ENCODE measurements at places on chromosomes 2 and 18.
A peak's percentile ranks its signal among the peaks of the same experiment; 100 is the strongest.

GRCh38 chr2:227325839-227326195 lies 766 bp downstream of the MFF start:
- peak; percentile 24 for DNase-seq

- no peak for DNase-seq
These were observed 40.1 kb upstream of the EHBP1 start for GRCh38 chr2:62665446-62665845.

GRCh38 chr2:215949991-215950404 lies 63.4 kb downstream of the MREG start:
- peak; percentile 57 for DNase-seq

- DNase-seq, result no peak
These were observed 4.6 kb downstream of the RPS27A start for GRCh38 chr2:55236992-55237543.

GRCh38 chr2:198471291-198471690 lies 666.9 kb downstream of the PLCL1 start:
- no peak for DNase-seq

DNA sequence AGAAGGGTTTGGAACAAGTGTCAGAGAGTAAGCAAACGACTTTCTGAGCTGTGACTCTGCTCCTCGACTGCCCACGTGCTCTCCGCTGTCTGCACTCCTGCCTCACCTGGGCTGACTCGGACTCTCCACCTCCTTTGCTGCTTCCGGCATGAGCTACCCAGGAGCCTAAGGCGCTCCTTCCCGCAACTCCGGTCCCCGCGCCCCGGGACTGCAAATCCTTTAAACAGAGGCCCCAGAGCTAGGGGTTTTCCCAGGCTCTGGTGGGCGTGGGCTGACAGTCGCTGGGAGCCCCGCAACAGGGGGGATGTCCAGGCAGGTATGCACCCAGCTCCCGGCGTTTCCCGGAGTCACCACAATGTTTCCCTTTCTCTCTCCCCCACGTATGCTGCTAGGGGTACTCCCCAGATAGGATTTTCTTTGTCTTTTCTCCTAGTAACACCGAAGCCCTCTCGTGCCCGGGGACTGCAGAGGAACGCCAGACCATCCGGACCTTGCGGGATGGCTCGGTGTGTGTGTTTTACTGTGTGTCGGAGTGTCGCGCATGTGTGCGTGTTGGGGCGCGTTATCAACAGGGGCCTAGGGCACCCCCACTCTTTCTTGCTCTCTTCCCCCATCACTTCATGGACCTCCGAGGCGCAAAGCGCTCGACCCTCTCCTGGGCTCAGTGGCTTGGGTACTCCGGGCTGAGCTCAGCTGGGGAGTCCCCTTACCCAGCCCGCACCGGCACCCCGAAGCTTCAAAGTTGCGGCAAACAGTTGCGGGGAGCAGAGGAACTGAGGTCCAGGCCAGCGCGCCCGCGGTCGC lies 691 bp upstream of the THSD7B start:
- DNase-seq, result no peak

GRCh38 chr2:234823877-234824376 lies 127.9 kb upstream of the SH3BP4 start:
- no peak for DNase-seq

DNA sequence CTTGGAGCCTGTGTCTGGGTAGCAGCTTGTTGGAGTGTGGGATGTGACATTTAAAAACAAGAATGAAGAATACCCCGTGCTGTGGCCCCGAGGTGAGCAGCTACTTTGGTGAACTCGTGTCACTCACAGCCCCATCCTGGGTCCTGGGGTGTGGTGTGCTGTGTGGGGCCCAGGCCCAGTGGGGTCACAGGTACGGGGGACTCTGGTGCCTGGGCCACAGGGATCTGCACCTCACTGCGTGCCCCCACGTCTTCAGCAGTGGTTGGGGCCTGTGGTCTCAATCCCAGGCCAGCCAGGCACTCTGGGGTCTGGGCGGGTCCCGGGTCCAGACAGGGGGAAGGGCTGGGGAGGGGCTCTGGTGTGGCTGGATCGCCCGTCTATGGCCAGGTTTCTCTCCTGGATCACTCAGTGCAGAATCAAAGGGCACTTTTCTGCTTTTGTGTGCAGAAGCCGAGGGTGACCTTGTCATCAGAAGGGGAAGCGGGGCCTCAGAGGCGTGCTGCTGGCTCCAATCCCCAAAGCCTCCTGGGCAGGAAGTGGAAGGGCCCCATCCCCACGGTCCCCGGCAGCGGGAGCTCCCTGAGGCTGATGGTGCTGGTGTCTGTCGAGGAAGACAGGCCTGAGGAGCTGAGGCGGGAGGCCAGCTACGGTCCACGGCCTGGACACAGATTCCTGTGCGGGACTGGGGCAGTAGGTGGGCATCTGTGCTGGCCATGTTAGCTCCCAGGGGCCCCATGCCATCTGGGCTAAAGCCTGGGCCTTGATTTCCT lies 1.4 kb downstream of the GPR35 start:
- DNase-seq, result peak; percentile 65

DNA sequence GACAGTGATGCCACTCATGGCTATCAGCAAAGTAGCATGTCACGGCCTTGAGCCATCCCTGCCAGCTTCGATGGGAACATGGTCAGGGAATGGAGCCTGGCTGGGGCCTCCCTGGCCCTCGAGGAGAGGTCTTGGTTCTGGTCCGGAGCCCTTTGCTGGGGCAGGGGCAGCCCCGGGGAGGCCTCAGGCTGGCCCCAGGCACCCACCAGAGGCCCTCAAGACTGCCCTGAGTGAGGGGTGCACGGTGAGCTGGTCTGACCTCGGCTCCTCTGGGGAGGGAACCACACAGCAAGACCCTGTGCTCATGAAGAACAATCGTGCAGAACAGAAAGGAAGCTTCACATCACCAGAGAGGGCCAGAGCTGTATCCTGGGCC lies 75.2 kb upstream of the OTOS start:
- no peak for DNase-seq

GRCh38 chr2:16168506-16169264 lies 228.3 kb downstream of the MYCN start:
- DNase-seq, result no peak

- no peak for DNase-seq
These were observed 16.0 kb downstream of the LRRTM1 start for GRCh38 chr2:80288576-80288975.

DNA sequence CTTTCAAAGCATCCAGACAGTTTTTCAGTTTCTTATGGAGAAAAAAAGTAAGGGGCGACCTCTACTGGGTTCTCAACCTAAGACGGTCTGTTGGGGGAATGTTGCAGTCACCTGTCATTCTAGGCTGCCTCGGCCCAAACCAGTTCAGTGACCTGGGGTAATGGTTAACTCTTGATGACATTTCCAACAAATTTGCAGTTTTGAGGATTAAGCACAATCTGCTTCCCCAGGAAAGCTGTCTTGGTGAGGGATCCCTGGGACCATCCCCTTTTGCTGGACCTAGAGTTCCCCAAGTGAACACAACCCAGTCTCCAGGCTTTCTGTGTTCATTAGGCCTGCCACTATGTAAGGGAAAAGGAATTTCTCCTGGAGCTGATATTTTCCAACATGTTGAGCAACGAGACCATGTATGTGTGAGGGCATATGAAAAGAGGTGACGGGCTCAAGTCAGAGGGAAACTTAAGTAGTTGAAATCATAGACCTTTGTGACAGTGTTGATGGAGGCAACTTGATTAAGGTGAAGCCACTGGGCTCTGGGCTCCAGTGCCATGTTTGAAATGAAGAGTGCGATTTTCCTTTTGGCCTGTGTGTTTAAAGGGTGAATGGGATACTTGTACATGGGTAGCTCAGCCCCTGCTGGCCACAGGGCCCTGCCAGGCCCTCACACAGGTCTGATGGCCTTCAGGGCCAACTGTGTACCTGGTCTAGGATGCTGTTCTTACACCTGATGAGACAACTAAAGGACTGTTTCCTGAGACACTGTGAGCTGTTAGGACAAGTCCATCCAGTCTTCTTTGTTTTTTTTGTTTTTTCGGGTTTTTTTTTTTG lies 27.0 kb downstream of the FOSL2 start:
- no peak for DNase-seq

GRCh38 chr2:29347774-29348461 lies 232.7 kb downstream of the CLIP4 start:
- DNase-seq, result no peak

GRCh38 chr18:75183973-75184493 lies 24.9 kb downstream of the PTGR3 start:
- DNase-seq, result no peak

- DNase-seq, result no peak
These were observed 552.0 kb upstream of the CDH2 start for GRCh38 chr18:28728891-28729290.

GRCh38 chr2:127201452-127201851 lies 18.6 kb downstream of the CYP27C1 start:
- DNase-seq, result no peak

DNA sequence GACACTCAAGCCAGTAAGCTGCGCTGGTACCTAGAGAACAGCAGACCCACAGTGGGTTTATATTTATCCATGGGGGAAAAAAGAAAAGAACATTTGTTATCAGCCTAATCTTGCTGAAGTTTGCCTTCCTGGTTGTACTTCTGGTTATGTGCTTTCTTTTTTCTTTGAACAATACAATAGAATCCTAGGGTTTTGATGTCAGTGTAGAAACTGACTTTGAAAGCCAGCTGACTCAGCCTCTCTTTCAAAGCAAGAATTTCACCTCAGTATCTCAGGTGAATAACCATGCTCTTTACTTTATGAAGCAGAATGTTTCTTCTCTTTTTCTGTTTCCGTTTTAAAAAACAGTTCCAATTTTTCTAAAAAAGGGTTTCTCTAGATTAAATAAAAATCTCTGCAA lies 78.4 kb downstream of the CD8B2 start:
- DNase-seq, result no peak

DNA sequence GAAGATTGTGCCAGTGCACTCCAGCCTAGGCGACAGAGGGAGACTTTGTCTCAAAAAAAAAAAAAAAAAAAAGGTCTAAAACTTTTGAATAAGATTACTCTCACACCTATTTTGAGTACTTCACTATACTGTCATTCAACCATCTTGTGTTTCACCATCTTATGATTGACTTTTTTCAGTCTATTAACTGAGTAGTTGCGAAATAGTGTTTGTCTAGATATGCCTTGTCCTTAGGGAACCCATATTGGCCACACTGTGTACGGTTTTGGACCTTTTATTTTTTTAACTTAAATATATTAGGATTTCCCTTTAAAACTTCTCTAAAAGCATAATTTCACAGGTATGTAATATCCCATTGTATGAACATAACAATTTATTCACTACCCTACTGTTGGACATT lies 72.3 kb downstream of the ALMS1 start:
- DNase-seq, result no peak

GRCh38 chr2:207304761-207305160 lies 139.0 kb upstream of the KLF7 start:
- no peak for DNase-seq

DNA sequence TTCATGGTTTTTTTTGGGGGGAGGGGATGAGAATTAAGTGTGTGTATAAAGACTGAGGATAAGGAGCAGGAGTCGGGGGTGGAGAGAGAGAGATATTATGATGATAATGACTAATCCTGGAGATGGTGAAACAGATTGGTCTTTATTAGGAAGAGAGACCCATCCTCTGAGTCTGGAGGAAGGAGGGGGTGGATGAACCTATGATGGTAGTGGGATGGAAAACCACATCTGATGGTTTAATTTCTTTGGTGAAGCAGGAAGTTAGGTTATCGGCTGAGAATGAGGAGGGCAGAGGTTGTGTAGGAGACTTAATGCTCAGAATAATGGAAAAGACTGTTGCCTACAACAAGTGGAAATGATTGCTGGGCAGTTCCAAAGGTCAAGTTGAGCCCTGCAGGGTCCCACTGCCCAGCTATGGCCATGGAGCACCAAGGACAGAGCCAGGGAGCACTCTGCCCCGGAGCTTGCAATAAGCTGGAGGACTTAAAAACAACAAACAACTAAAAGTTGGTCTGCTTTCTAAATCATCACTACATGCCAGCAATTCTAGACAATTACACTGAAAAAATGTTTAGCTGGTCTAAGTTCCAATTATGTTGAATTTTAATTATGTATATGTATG lies 7.9 kb downstream of the SLC16A14 start:
- DNase-seq, result no peak

DNA sequence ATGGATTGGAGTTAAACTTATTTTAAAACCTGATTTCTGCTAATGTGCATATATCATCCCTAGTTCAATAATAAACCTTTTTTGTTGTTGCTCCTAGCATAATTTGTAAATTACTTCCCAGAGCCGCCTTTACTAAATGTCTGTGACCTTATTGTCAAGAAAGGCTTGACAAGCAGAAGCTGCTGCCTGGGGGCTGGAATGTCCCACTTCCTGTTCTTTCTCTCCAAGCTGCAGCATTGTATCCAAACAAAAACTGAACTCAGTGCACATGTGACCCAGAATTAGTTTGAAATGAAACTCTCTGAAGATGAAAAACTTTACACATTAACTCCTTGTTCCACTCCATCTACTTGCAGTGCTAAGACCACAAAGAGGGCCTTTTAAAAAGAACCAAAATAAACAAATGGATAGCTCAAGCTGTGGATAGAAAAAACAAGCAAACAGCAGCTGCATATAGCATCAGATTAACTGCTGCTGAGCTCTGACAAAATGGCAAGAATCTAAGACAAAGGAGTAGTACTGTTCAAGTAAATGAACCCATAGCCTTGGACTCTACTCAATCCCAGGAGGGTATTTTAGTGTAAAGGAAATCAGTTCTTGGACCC lies 99.8 kb upstream of the NEUROD1 start:
- peak; percentile 69 for DNase-seq

DNA sequence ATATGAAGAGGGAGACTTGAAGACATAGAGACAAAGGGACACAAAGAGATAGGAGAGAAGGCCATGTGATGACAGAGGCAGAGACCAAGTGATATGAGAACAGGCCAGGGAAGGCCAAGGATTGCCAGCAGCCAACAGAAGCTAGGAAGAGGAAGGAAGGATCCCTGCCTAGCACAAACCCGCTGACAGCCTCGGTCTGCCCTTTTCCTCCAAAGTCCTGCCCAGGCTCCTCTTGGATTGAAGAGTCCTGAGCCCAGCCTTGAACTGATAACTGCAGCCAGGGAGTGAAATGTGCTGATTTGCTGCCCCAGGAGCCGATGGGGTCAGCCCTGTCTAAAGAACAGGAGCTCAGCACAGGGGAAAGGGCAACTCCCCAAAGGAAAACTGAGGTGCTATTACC lies 76.6 kb downstream of the MCFD2 start:
- no peak for DNase-seq

- peak; percentile 95 for DNase-seq
These were observed 76.3 kb upstream of the WDSUB1 start for GRCh38 chr2:159362816-159363251.

DNA sequence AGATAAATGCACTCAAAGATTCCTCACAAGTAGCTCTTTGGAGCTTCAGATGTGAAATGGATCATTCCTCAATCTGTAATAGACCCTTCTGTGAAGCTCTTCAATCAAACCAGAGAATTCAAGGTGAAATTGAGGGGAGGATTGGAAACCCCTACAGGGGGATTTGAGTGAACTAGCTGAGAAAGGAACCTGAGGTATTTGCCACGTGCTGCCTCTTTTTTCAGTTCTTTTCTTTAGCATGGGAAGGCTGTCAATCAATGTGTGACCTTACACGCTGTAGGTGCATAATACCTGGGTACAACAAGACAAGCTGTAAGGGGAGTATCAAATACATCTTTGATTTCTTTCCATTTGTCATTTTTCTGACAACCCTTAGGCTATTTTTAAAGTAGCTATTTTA lies 46.5 kb upstream of the ZEB2 start:
- DNase-seq, result no peak

Measured in inflammatory macrophage treated with lipopolysaccharide for 4 hours (primary cell).